Endodermal cell (in vitro differentiated cells): ENCODE measurements at places on chromosomes 2 and 18. TPM values are rescaled to one million over a fixed set of nuclear protein-coding genes. Genes with fewer than 3 reads are reported as not detected.

DNA sequence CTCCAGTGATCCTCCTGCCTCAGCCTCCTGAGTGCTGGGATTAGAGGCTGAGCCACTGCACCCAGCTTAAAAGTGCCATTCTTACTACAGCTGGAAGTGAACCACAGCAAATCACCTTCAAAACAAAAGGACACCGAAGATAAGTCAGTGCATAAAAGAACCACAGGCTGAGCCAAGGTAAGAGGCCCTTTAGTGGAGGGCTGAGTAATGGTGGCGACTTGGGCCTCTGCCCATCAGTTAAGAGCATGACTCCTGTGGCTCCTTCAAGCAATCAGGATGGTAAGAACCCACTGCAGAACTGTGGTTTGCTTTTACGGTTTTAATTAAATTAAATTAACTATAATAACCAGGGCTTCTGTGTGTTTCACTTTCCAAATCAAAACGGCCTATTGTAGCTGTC is 75.1 kb downstream of the CTAGE1 start:
- no peak for DNase-seq
- H3K27me3 ChIP-seq = peaks cover 12% of the 10 kb centered on the region
- no peak overlapping the region for H3K4me3 ChIP-seq
- no peaks in the 10 kb centered on the region for H3K36me3 ChIP-seq
- H3K27ac ChIP-seq = no peak overlapping the region

DNA sequence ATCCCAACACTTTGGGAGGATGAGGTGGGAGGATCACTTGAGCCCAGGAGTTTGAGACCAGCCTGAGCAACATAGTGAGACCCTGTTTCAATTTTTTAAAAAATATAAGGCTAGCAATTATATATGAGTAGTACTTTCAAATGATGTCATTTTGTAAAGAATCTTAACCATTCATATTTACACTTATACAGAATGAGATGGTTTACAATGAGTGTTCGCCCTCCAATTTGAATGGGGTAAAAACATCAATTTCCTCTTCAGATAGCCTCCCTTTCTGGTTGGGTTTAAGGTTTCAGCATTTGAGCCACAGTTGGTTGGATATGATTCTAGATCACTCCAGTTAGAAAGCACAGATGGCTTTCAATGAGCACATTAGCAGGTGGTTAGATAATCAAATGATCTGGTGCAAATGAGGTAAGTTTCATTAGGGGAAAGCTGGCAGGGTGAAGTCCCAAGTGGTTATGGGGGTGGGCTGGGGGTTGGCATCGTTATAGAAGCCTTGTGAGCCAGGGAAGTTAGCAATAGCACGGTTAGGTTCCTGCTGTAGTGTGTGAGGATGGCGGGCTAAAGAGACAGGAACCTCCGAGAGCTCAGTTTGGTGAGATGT is 63.9 kb downstream of the TRPM8 start:
- no peaks in the 10 kb centered on the region for H3K27me3 ChIP-seq
- no peak for DNase-seq
- H3K4me1 ChIP-seq = no peaks in the 10 kb centered on the region
- no peaks in the 10 kb centered on the region for H3K36me3 ChIP-seq

DNA sequence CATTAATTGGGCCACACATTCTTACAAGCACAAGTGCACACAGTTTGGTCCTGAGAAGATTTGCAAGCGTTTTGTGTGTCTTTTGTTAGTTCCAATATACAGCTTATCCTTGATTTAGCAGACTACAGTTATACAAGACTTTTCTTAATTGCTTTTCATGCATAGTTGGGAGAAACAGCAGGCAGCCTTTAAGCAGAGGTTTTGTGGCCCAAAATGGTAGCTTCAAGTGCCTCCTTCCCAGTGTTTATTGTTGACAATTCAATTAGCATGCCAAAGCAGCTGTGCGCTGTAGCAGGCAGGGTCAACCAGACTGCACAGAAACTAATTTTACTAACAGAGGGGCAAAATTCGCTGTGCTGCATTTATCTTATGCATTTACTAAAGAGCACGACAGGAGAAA is 47.5 kb downstream of the FRZB start:
- no peak overlapping the region for H3K4me3 ChIP-seq
- no peaks in the 10 kb centered on the region for H3K36me3 ChIP-seq
- H3K27me3 ChIP-seq = no peaks in the 10 kb centered on the region

DNA sequence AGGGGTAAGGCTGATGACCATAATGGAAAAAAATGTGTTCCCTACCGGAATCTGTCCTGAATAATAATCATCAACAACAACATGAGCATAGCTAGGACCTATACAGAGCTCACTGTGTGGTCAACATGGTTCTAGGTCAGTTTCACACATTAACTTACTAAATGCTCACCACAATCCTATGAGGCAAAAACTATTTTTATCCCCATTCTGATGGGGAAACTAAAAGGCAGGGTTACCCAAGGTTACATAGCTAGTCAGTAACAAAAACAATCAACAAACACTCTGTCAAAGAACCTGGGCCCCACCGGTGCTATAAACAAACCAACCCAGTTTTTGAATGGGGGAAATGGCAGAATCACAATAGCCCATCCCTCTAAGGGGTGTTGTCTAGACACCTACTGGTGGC is 40.1 kb downstream of the AOX1 start:
- no peaks in the 10 kb centered on the region for H3K36me3 ChIP-seq
- H3K4me1 ChIP-seq = peaks cover 14% of the 10 kb centered on the region
- no peaks in the 10 kb centered on the region for H3K27me3 ChIP-seq
- H3K27ac ChIP-seq = no peak overlapping the region
- no peak for DNase-seq

DNA sequence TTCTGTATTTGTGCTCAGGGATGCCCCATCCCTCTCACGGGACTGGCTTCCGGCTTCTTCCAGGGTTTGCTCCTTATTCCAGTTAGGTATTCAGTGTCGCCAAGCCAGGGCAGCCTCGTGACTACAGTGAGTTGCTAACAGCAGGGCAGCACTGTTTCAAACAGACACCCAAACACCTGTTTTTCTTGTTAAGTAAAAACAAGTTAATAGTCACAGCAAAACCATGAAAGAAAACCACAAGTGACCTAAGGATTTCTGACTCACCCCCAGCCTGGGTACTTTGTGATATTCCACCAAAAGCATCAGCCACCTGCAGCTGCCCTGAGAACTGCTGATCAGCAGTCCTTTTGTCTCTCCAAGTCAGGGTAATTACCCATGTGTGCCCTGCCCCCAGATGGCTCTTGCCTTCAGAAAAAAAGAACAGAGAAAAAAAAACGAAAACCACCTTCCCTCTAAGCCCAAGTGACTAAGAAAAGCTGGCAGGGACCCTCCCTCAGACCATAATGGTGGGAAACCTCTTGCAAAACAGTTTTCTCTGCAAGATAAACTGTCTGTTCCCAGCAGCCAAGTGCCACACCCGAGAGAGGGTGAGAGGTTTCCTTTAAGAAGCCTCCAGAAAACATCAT is 178.2 kb downstream of the ANAPC1 start:
- H3K27me3 ChIP-seq = no peaks in the 10 kb centered on the region
- no peak overlapping the region for H3K4me3 ChIP-seq
- DNase-seq = peak; percentile 90
- H3K4me1 ChIP-seq = peaks cover 3% of the 10 kb centered on the region

- H3K27me3 ChIP-seq = no peaks in the 10 kb centered on the region
- DNase-seq = no peak
- H3K4me1 ChIP-seq = no peaks in the 10 kb centered on the region
- H3K4me3 ChIP-seq = no peak overlapping the region
- peaks cover 9% of the 10 kb centered on the region for H3K36me3 ChIP-seq
- no peak overlapping the region for H3K27ac ChIP-seq
These were observed 5.2 kb downstream of the D2HGDH start for GRCh38 chr2:241739651-241740050.

Gene VWC2L
- not detected in 2 replicates for total RNA-seq

DNA sequence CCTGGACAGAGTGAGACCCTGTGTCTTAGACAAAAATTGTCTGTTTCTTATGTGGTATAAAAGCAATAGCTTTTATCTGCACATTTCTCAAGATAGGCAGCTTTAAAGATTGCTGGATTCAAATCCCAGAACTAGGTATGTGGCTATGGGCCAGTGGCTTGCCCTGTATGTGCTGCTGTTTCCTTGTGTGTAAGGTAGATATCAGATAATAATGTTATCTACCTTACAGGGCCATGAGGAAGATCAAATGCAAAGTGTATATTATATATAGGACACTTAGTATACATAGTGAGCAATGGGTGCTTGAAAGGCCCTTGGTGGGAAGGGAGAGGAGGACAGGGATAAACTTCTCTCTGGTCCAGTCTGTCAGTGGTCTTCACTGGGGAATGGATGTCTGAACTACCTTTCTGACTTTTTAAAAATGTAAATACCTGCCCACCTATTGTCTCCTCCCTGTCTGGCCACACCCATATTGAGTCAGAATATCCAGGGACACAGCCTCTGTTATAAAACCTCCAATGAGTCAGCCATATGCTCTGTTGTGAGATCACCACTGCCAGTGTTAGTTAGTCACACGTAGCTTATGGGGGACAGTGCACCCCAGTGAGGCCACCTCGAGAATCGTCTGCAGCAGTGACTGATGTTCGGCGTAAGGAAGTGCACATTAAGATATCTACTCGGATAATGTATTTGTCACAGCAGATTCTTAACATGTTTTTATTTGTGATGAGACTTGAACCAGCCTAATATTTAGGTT is 383.4 kb downstream of the PTPRM start:
- no peaks in the 10 kb centered on the region for H3K27me3 ChIP-seq
- no peak overlapping the region for H3K4me3 ChIP-seq
- no peak overlapping the region for H3K27ac ChIP-seq
- DNase-seq = no peak
- peaks cover 38% of the 10 kb centered on the region for H3K36me3 ChIP-seq

Gene RAB6C
- total RNA-seq = 0.22 TPM in 1 of 3 replicates, not detected in the others

Gene CROCC2
- total RNA-seq = not detected in 2 replicates

- DNase-seq = no peak
- peaks cover 7% of the 10 kb centered on the region for H3K4me1 ChIP-seq
- no peaks in the 10 kb centered on the region for H3K27me3 ChIP-seq
- no peak overlapping the region for H3K27ac ChIP-seq
- H3K4me3 ChIP-seq = no peak overlapping the region
- H3K36me3 ChIP-seq = no peaks in the 10 kb centered on the region
These were observed 353.1 kb downstream of the ARHGAP15 start for GRCh38 chr2:143482316-143482715.

DNA sequence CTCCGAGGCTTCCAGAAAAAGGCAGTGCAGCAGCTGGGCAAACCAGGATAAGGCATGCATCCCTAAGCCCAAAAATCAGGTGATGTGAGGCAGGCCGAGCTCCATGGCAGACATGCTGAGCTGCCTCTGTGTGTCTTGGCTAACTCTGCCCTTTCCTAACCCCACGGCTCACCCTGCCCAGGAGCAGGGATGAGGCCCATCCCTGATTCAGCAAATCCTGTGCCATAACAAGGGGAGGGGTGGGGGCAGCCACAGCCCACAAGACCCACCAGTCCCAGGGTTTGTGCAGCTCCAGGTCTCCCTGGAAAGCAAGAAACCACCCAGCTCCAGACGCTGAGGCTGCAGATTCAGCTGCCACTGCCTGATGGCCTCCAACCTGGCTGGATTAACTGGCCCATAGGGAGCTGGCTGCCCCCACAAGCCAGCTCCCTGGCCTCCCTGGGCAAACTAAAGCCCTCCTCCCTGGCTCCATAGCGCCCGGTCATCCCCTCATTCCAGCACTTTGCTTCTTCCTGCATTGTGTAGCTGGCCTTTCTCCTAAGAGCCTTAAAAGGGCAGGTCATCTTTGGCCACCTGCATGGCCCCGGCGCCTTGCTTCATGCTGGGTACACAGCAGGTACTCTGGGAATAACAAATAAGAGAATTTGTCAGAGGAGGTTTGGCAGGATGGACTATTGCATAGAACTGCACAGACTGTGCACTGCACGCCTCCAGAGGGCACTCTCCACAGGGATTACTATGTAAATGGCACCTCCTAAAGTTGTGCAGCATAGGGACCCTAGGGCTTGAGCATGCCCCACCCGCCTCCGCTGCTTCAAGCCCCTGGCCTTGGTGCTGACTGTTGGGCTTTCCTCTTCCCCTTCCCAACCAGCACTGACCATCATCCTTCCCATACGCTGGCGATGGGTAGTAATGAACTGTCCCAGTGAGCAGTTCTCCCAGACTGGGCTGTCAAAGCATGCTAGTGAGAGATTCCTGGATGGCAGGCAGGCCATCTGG is 10.7 kb downstream of the STEAP3 start:
- H3K4me1 ChIP-seq = peaks cover 3% of the 10 kb centered on the region
- no peak overlapping the region for H3K27ac ChIP-seq
- no peaks in the 10 kb centered on the region for H3K36me3 ChIP-seq
- DNase-seq = peak; percentile 87
